Foreskin keratinocyte (primary cell): ENCODE measurements at places on chromosomes 2 and 18. TPM values are rescaled to one million over a fixed set of nuclear protein-coding genes. Genes with fewer than 3 reads are reported as not detected.

DNA sequence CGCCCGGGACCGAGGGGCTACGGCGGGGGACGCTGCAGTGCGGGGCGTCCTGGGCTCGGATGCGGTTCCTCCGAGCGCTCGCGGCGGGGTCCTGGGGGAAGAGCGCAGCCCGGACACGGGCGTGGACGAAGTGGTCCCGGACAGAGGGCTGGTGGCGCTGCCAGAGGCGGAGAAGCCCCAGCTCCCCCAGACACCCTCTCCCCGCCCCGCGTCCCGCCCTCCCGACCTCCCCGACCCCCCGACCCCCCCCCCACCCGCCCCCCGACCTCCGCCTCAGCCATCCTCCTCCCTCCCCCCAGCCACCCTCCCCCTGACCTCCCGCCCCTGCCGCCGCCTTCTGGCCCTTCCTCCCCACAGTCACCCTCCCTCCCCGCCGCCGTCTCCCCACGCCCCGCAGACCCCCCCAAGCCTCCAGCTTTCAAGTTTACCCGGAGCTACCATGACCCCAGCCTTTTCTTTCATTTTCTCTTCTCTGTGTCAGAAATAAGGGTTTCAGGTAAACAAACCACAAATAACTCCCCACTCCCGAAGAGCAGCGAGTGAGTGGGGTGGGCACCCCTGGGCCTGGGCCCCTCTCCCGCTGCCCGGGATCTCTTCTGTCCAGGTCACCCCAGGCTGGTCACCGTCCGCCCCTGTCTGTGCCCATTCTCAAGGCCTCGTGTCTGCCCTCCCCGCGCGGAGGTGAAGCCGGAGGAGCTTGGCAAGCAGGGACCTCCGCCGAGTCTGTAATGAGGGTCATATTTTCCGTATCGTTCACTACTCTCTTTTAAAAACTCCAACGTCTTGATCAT, 5.1 kb downstream of the NFATC1 start:
- no peak for DNase-seq

DNA sequence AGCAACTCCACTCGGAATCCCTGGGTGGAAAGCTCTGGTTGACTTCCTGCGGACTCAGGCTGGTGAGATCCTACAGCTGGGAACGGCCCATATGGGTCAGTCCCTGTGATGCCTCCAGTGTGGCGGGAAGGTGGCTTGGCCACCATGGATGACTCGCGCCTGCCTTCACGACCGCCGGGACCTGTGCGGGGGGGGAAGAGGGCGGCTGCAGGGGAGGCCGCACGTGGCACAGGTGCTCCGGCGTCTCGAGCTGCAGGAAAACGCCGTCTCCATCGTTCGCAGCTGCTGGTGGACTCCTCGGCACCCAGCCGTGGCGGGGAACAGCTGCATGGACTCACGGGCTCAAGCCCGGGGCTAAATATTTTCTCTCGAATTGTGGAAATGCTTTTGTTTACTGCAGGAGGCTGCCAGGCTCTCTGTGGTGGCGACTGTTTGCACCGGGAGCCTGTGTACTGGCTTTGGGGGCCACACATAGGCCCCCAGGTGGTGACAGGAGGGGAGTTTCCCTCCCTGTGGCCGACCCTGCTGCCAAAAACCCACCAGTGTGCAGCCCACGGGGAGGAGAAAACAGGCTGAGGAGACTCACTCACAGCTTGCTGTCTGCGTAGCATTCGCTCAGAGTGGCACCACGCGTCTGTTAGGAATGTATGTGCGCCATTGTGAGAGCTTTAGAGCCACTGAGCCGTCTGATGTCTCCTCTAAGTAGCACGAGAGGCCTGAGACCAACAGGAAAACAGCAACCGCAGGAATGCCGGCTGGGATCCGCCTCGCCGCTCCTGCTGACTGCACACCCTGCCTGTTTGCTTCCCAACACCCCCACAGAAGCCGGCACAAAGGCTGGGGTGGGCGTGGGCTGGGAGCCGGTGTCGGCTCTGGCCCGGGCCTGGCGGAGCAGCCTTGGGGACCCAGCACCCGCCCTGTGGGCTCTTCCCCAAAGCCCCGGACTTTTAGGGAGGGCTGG, 89.2 kb downstream of the NFATC1 start:
- peak; percentile 37 for DNase-seq

- no peak for DNase-seq
Measured at GRCh38 chr18:59562751-59563150, 134.5 kb downstream of the CCBE1 start.

GRCh38 chr2:26072925-26073768, 39.3 kb downstream of the RAB10 start:
- DNase-seq: no peak

PROM2 gene
- 38.4 and 40.7 TPM in 2 replicates for total RNA-seq

DNA sequence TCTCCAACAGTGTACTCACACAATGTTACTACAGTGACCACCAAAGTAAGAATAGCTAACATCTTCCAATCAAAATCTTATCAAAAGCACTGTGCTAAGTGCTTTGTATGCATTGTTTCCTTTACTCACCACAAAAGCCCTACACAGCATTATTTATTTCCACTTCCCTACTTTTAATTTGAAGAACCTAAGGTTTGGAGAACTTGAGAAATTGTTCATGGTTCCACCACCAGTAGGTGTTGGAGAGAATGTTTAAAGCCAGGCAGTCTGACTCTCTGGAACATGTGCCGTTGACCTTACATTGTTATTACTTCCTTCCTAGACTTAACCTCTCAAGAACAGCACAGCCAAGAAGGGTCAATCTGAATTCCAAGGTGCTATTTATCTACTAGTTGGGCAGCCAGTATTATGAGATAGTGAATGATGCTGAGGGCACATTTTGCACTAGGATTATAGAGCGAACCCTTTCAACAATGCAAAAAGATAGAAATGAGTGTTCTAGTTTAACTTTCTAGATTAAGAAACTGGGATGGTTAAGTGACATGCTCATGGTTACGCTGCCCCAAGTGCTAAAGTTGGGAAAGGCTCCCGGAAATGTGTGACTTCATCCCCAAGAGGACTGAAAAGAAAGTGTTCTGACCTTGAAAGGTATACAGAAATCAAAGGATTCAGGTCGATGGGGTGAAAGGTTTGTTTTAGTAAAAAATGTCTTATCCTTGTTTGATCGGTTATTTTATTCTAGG, 55.2 kb upstream of the FAM136A start:
- no peak for DNase-seq

GRCh38 chr2:154350911-154351310, 347.6 kb upstream of the KCNJ3 start:
- no peak for DNase-seq

SEMA4C gene
- total RNA-seq: 9.5 and 10.5 TPM in 2 replicates

- no peak for DNase-seq
Measured at GRCh38 chr2:19351899-19352697, 6.3 kb downstream of the OSR1 start.
